Fibroblast of gingiva (primary cell): ENCODE measurements at places on chromosomes 1 and 21.

GRCh38 chr1:179156708-179157107, 72.8 kb downstream of the ABL2 start:
- no peak for DNase-seq

DNA sequence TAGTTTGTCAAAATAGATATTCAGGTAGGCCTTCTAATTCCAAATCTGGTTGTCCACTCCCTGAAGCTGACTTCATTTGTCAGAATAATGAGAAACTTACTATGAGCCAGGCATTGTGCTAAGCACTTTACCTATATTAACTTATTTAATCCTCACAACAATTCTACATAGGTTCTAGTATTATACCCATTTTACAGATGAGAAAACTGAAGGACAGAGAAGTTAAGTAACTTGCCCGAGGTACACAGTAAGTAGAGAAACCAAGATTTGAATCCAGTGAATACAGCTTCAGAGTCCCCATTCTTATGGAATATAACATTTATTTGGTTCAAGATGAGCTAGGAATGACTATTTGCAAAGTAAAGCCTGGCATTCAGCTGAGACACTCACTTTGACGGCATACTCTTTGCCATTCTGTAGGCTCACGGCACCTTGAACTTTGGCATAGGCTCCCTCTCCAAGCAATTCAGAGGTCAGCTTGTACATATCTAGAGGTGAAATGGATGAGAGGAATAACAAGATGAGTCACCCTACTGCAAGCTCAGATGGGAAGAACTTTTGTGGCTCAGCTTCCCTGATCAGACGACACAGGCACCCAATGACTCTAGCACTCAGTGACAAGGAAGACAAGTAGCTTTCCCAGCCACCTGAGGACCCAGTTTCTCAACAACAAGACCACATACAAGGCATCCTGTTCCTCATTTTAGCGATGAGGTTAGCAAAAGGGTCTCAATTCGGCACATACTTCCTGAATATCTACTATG, 23.7 kb downstream of the MKNK1 start:
- DNase-seq, result no peak

DNA sequence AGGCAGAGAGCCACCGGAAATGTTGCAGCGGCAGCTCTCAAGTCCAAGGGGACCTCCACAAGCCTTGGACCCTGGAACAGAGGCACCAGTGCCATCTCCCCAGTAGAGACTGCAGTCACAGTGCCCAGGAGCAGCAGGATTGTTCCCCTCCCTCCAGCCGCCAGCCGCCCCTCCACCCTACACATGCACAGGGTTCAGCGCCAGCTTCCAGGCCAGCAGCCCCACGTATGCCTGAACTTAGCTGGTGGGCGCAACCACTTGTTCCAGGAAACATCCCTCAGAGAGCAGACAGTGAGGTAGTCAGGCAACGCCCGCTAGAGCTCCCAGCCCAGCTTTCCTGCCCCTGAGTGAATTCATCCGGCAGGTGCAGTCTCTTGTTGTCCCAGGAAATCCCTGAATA, 1098.1 kb upstream of the NCAM2 start:
- DNase-seq, result no peak

- peak; percentile 90 for DNase-seq
These were observed 41.4 kb downstream of the RNF115 start for GRCh38 chr1:145782272-145783099.

DNA sequence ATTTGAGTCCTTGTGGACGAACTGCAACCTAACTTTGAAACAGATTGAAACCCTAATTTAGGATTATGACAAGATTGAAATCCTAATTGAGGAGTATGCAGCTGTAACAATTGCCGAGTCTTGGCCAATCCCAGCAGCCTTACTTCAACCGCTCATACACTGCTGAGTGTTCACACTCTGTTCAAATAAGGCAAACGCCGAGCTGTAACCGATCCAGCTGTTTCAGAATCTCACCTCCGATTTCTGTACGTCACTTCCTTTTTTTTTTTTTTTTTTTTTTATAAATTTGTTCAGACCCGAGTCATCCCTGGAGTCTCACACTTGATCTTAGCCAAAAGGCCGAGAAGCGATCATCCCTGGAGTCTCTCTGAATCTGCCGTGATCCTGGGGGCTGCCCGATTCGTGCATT, 22.3 kb upstream of the ATP5PO start:
- no peak for DNase-seq

DNA sequence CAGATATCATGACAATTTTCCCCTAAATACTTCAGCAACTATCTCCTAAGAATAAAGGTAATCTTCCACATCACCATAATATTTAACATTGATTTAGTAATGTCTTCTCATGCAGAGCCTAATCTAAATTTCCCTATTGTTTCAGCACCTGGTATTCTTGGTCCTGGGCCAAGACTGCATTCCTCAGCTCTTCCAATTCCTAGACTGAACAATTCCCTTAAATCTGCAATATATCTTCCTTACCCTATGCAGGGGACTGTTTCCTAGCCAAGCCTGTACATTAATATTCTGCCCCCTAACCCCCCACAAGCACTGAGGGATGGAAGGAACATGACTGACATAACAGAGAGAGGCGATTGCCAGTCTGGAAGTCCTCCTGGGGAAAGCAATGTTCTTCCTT, 28.7 kb upstream of the DISP1 start:
- no peak for DNase-seq

DNA sequence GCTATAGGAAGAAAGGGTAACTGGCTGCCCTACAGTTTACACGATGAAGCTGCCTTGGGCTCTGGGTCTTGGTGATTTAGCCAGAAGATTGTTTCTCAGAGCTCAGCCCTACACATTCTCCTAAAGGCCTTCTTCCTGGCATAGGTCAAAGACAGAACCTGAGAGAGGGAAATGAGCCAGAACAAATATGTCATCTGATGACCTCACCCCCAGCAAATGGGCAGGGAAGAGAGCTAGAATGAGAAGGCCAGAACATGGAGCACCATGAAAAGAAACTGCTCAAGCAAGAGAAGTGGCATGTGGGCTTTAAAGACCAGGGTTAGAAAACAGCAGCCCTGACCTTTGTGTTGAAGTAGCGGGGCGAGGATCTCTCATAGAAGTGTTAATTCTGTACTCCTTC, 5.5 kb upstream of the ILDR2 start:
- DNase-seq, result no peak

GRCh38 chr1:110005971-110006370, 21.4 kb downstream of the AHCYL1 start:
- no peak for DNase-seq

DNA sequence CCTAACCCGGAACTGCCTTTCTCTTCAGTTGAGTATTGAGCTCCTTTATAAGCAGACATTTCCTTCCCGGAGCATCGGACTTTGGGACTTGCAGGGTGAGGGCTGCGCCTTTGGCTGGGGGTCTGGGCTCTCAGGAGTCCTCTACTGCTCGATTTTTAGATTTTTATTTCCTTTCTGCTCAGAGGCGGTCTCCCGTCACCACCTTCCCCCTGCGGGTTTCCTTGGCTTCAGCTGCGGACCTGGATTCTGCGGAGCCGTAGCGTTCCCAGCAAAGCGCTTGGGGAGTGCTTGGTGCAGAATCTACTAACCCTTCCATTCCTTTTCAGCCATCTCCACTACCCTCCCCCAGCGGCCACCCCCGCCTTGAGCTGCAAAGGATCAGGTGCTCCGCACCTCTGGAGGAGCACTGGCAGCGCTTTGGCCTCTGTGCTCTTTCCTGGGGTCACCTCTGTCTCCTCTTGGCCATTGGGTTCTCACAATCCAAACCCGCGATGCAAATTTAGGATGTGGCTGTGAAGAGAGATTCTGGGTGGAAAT, 3.7 kb downstream of the OLIG2 start:
- no peak for DNase-seq

- DNase-seq, result no peak
These were observed 803 bp upstream of the B4GALT2 start for GRCh38 chr1:43978264-43978550.

DNA sequence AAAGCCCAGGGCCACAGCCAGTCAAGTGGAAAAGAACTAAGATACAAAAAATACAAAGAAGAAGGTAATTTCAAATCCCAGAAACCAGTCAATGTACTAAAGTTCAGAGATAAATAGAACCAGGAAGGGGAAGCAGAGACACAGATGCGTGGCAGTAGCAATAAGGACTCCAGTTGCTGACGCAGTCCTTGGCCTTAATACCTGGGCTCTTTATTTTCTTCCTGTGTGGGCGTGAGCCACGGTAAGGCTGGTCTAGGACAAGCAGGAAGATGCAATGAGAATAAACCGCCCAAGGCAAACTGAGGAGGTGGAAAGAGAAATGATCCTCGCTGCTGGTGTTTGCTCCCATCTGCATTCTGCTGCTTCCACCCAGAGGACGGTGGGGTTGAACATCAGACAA, 65.6 kb upstream of the PLXNA2 start:
- DNase-seq, result no peak

GRCh38 chr1:200670242-200671118, 773 bp upstream of the DDX59 start:
- DNase-seq, result no peak

DNA sequence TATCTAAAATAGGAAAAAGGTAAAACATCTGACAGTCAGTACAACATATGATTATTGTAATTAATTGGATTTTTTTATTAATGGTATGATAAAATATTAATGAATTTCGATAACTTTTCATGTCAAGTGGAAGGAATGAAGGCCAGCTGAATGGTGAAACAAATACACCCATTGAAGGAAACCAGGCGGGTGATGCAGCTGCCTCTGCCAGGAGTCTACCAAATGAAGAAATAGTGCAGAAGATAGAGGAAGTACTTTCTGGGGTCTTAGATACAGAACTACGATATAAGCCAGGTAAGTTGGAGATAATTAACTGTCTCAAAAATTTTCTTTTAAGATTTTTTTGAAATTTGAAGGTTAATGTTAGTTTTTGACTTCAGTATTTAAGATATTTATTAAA, 3.2 kb downstream of the SON start:
- DNase-seq, result no peak

DNA sequence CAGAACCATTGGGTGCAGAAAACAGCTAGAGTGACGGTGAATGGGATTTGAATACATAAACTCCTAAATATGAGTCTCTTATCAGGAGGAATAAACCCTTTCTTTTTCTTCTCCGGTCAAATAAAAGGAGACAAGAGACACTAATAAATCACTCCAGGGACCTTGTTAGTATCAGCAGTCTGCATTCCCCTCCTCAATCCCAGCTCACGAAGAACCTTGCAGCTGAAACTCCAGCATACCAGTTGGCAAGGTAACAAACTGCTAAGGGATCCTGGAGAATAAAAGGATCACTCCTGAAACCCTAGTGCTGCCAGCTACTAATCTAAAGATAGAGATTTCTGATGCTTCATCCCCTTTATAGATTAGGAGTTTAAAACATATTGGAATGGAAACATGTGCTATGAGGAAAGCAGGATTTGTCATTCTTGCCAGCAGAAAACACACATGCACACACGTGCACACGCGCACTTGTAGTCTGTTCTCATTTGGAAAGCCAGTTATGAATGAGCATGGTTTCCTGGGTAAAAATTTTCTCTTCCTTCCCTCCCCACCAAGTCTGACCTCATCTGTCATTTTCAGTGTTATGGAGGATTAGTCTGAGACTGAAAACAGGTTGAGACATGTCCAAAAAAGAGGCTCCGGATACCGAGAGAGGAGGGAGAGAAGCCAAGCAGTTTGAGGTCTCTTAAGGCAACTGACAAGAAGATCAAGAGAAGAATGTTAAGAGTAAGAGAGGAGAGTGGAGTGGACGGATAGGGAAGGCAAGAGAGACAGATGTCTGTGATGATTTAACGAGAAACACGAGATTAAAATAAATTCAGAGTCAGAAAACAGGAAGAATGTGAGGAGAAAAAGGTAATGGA, 10.9 kb downstream of the IER5 start:
- DNase-seq, result no peak

DNA sequence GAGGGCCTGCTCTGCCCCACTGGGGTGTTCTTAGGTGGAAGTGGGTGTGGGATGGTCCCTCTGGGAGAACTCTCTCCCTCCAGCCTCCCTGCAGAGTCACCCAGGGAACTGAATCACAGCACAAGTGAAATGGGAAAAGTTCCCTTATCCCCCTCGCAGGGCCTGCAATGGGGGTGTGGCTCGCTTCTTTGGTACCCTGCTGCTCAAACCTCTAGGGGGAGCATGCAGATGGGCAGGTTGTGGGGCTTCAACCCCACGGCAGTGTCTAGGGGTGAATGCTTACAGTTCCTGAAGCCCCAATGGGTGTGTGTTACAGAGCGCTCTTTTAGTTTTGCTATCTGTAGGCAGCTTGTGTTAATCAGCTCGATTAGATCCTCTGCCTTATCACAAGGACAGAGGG, 59.0 kb upstream of the TINAGL1 start:
- DNase-seq, result no peak

DNA sequence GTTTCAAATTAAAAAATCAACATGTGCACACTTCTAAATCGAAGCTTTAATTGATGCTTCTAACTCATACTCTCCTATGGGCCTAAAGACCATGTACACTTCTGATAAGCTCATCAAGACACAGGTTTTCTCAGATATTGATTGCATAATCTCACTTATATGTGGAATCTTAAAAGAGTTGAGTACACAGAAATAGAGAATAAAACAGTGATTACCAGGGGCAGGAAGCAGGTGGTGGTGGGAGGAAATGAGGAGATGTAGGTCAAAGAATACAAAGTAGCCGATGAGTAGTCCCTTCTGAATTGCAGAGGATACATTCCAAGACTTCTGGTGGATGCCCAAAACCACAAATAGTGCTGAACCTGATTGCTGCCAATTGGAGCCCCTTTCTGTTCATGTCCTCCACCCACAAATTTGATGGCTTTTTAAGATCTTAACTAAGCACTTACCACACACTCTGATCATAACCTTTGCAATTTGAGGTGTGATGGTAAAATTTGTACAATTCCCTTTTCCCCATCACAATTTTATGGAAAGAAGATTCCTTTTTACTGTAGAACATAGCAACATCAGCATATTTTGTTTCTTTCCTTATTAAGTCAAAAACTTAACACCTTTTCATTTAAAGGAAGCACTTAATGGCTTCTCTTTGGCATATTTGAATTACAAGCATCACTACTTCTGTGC, 3.3 kb upstream of the CD1B start:
- no peak for DNase-seq

- DNase-seq, result peak; percentile 93
These were observed 27.0 kb upstream of the PPP1R15B start for GRCh38 chr1:204438628-204439027.

GRCh38 chr1:112146201-112146715, 156.8 kb upstream of the KCND3 start:
- no peak for DNase-seq

- no peak for DNase-seq
These were observed 25.7 kb downstream of the ARHGEF19 start for GRCh38 chr1:16186655-16187235.

DNA sequence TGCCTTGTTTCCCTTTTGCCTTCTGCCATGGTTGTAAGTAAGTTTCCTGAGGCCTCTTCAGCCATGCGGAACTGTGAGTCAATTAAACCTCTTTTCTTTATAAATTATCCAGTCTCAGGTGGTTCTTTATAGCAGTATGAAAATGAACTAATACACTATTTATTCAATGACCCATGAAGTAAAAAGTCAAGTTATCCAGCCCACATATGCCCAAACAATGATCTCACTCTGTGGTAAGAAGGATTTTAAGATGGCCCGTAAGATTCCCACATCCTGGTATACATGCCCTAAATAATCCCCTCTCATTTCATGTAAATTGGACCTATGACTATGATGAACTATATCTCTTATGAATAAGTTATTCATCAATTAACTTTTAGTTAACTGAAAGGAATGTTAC, 1008.3 kb upstream of the B3GALT2 start:
- no peak for DNase-seq

GRCh38 chr1:3127738-3128137, 58.7 kb downstream of the PRDM16 start:
- DNase-seq, result no peak
